ENCODE measurements at places on chromosomes 13 and 19.
A peak's percentile ranks its signal among the peaks of the same experiment; 100 is the strongest.

DNA sequence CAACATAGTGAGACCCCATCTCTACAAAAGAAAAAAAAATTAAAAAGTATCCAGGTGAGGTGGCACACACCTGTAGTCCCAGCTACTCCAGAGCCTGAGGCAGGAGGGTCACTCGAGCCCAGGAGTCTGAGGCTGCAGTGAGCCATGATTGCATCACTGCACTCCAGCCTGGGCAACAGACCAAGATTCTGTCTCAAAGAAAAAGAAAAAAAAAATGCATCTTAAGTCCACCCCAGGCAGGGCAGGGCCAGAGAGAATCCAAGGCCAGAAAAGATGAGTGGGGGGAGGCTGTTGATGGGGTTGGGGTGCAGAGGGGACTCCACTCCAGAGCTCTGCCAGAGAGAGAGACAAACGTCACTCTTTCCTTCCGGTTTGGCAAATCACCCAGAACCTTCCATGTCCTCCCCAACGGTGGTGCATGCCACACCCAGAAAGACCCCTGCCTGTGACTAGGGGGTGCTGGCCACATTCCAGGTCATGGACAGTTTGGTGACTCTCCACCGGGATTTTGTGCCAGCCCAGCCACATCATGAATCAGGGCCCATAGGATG is 431 bp downstream of the FUT3 start:
- no peak for DNase-seq

GRCh38 chr13:31184451-31184850 is 15.3 kb upstream of the B3GLCT start:
- no peak for DNase-seq

DNA sequence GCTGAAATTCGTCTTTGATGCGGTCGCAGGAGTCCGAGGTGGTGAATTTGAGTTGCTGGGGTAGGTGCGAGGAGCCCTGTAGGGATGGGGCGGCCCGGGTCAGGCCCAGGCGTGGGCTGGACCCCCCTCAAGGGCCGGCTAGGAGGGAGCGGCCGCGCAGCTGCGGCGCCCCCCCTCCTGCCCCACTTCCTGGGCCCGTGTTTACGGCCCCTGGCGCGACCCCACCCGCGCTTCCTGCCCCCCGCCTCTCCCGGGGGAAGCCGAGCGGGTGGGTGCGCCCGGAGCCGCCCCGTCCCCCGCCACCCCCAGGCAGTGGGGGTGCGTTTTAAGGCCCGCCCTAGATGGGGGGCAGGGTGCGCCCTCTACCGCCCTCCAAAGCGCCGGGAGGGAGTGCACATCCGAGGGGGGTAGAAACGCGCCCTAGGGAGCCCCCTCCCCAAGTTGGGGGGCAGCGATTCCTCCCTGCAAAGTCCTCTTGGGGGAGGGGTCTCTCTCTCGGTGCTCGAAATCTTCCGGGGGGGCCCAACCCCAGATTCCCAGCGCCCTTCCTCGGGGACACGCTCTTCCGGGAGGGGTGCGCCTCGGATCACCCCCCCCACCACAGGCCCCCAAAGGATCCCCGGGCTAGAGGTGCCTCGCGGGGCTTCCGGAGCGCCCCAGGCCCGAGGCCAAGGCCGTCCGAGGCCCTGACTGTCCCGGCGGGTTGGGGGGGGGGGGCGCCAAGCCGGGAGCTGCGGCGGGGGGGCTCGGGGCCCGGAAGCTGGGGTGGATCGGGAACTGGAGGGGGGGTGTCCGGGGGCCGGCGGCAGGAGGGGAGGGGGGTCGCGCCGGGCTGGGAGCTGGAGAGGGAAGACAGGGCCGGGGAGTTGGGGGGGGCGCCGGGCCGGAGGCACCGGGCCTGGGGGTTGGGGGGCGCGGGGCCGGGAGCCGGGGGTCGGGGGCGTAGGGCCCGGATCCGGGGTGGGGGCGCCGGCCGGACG is 823 bp downstream of the TLE5 start:
- no peak for DNase-seq

- DNase-seq = no peak
Measured at GRCh38 chr13:95607366-95607765, 37.1 kb downstream of the DZIP1 start.

- DNase-seq = no peak
Measured at GRCh38 chr13:113378825-113379224, 14.9 kb upstream of the GRTP1 start.

GRCh38 chr13:99585609-99586008 is 84.3 kb downstream of the TM9SF2 start:
- DNase-seq = no peak

DNA sequence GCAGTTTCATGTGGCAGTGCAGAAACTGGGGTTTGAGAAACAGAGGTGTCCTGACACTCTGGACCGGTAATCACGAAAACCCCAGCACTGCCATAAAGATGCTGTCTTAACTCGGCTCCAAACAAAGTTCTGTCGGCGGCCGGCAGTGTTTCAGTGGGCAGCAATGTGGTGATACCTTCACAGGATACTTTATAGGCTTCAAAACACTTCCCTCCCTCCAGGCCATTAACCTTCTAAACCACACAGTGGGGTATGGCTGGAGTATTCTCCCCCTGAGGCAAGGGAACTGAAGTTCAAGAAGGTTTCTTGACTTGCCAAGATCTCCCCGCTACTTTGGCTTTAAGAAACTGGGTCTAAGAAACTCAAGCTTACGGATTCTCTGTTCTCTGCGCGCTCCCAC is 1.1 kb downstream of the RUBCNL start:
- DNase-seq = no peak

GRCh38 chr19:17656970-17657369 is 31.2 kb downstream of the UNC13A start:
- no peak for DNase-seq

- no peak for DNase-seq
Measured at GRCh38 chr13:47033216-47033615, 136.4 kb upstream of the HTR2A start.

GRCh38 chr19:46474211-46474610 is 2.8 kb upstream of the PNMA8A start:
- no peak for DNase-seq

DNA sequence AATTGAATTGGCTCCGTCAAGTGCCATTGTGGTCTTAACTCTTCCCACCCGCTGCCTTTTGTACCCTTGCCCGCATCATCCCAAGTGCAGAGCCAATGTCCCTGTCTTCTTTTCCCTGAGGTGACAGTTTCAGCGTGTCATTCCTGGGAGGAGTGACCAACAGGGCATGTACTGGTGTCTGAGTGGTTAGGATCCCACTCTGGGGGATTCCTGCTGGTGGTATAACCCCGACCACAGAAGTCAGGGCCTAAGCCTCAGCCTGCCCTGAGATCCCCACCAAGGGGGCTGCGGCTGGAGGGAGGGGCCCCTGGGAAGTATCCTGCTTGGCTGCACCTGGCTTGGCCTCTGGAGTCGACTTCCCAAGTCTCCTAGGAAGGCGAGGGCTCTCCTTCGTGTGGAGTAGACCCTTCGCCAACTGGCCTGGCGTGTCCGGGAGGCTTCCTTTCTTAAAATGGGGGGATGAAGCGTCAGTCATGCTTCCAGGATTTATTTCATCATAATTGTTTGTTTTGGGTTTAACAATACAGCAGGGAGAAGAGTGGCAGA is 40.6 kb downstream of the NFIX start:
- no peak for DNase-seq

- DNase-seq = no peak
Measured at GRCh38 chr13:107743983-107744382, 471.4 kb downstream of the LIG4 start.

DNA sequence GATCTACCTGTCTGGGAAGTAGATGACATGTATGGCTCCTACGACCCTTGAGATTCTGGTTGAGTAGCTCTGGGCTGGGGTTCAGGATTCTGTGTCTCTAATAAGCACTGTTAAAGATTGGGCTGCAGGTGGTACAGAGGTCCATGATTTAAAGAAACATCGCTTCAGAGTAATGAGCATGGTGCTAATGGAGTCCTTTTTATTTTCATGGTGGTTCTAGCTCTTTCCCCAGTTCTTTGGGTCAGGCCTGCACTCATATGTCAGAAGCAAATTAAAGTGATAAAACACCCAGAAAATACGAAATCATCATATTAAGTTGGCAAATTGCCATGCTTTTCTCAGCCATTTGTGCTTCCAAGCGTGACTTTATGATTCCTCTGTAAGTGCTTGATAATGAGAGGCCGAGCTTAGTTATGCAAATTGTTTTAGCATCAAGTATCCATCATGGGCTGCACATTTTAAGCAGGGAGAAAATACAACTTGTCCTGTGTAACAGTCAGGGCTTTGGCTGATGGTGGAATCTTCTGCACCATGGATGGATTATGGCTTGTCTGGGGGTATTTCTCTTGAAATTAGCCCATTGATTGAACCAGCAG is 45.1 kb downstream of the MTUS2 start:
- no peak for DNase-seq

GRCh38 chr13:65217471-65217995 is 2012.6 kb downstream of the PCDH9 start:
- DNase-seq = no peak

GRCh38 chr19:51168564-51169282 is 26.6 kb downstream of the SIGLEC7 start:
- no peak for DNase-seq

GRCh38 chr19:18253716-18254115 is 20.5 kb downstream of the IQCN start:
- DNase-seq = peak; percentile 81

GRCh38 chr13:57552437-57552836 is 79.1 kb upstream of the PCDH17 start:
- peak; percentile 23 for DNase-seq

DNA sequence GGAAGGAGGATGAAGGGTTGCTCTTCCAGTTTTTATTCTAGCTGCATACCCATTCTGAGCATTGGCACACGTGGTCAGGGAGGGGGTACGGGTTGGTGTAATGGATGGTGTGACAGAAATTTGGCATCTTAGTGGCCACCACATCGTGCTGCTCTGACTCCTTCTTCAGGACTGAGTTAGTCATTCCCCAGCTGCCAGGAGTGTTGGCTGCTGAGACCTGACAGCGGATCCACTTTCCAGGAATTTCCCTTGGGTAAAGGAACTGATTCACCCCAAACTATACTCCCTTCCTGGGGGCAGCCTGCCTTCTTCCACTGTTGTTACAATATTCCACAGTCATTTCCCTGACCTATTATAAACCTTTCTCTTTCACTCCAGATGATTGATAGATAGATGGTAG is 595.5 kb upstream of the KLHL1 start:
- DNase-seq = no peak

GRCh38 chr13:83601539-83601938 is 280.7 kb downstream of the SLITRK1 start:
- no peak for DNase-seq

GRCh38 chr13:98033277-98034247 is 80.1 kb downstream of the IPO5 start:
- no peak for DNase-seq

DNA sequence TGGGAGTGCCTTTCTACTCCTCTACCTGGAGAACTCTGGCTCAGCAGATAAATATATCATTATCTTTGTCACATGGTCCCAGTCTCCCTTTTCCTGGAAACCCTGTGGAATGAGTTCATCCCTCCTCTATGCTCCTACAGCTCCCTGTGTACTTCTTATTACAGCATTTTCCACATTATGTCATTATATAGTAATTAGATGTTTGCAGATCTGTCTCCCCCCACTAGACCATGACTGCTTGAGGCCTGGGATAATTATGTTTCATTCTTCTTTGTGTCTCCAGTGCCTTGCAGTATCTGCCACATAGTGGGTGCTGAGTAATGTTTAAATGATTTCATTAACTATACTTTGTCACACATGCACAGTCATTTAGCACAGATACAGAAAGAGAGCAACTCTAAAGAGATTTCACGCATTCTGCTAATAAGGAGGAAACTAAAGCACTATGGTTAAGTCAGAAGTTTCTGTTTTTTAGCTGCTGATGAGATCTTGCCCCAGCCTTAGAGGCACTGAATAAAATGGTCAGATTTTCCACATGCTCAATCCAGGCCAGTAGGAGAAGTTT is 66.1 kb upstream of the DIAPH3 start:
- DNase-seq = no peak

DNA sequence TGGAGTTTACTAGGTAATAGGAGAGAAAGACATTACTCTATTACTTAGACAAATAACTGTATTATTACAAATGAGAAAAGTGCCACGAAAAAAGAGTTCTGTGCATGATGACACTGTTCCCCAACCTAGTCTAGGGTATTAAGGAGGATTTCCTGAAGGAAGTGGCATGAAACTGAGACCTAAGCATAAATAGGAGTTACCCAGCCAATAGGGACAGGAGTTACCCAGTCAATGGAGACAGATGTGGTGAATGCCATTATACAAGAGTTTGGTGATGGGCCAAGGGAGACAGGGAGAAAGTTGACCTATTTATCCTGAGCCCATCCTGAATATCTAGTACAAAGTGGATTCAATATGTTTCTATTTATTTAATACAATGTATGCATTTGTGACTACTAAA is 65.4 kb downstream of the KL start:
- DNase-seq = peak; percentile 78

- DNase-seq = no peak
Measured at GRCh38 chr19:34189199-34189916, 17.1 kb downstream of the LSM14A start.

- no peak for DNase-seq
Measured at GRCh38 chr19:31350693-31351055, 1.4 kb upstream of the TSHZ3 start.

GRCh38 chr13:112068540-112069060 is 1.7 kb downstream of the SOX1 start:
- no peak for DNase-seq

- no peak for DNase-seq
Measured at GRCh38 chr19:29006057-29006735, 206.8 kb downstream of the UQCRFS1 start.

DNA sequence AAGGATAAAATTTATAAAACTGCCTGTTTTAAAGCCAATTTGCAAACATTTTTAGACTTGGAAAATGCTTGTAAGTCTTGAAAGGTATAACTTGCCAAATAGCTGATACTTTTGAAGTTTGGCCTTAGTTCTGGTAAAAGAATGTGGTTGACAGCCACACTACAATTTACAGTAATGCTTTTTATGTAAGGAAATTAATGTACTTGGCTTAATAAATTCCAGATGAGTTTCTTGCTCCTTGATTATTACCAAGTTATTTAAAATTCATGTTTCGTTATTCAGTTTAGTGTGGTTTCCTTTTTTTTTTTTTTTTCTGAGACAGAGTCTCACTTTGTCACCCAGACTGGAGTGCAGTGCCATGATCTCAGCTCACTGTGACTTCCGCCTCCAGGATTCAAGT is 14.9 kb downstream of the LMO7 start:
- DNase-seq = no peak

GRCh38 chr19:56538761-56539263 is at the start of gene ZFP28:
Gene ZFP28, plus strand, starts transcription at chr19:56538948. Its CDS starts 71 bp downstream, at chr19:56539019.
- no peak for DNase-seq

GRCh38 chr19:1073956-1074517 is 7.1 kb downstream of the ARHGAP45 start:
- no peak for DNase-seq

DNA sequence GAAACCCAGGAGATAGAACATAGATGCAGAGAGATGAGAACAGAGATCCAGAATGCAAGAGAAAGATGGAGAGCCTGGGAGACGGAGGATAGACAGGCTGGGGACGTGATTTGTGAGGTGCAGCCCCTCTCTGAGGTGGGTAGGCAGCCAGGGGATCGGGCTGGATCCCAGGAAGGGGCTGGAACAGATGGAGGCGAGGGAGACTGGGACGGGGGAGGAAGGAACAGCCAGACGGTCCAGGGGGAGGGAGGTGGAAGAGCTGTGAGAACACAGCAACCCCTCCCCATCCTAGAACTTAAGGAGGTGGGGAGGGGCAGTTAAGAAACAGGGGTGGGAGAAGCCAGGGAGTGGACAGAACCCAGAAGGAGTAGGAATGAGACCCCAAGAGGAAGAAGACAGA is 3.1 kb downstream of the SLC17A7 start:
- DNase-seq = no peak

GRCh38 chr13:46489586-46490023 is 63.4 kb upstream of the LRCH1 start:
- peak; percentile 21 for DNase-seq

Data from MV-4-11 (cell line).